ENCODE measurements at places on chromosomes 16 and 17. TPM values are rescaled to one million over a fixed set of nuclear protein-coding genes. Genes with fewer than 3 reads are reported as not detected.
A peak's percentile ranks its signal among the peaks of the same experiment; 100 is the strongest.

Gene WFDC1
- not detected for total RNA-seq

Gene FZD2
- total RNA-seq = 0.47 TPM

Gene CD300LB
- total RNA-seq = not detected

Gene WNK4
- 8.6 TPM for total RNA-seq

Gene LHX1
- not detected for total RNA-seq

Gene KRTAP4-1
- total RNA-seq = not detected

Gene KRTAP4-2
- total RNA-seq = not detected

Gene CASKIN2
- 12.3 TPM for total RNA-seq

Gene SP6
- total RNA-seq = 11.2 TPM

Gene KRT28
- not detected for total RNA-seq

Gene TP53I13
- total RNA-seq = 141 TPM

- DNase-seq = no peak
Observed at GRCh38 chr16:87100306-87101058, 216.7 kb downstream of the C16orf95 start.

DNA sequence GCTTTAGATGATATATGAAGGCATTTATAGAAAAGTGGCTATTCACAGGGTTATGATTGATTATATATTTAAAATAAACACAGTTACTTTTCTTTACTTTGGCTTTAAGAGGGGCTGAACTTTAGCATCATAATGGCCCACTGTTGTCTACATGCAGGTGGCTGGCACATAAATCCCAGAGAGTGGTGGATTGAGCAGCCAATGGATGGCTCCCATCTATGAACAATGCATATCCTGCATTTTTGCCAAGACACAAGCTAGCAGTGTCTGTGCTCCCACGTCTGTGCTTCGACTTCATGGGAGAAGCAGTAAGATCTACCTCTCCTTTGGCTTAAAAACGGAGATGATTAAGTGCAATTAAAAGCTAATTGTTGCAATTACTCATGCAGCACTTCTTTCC is 373.2 kb upstream of the CDH11 start:
- DNase-seq = no peak

DNA sequence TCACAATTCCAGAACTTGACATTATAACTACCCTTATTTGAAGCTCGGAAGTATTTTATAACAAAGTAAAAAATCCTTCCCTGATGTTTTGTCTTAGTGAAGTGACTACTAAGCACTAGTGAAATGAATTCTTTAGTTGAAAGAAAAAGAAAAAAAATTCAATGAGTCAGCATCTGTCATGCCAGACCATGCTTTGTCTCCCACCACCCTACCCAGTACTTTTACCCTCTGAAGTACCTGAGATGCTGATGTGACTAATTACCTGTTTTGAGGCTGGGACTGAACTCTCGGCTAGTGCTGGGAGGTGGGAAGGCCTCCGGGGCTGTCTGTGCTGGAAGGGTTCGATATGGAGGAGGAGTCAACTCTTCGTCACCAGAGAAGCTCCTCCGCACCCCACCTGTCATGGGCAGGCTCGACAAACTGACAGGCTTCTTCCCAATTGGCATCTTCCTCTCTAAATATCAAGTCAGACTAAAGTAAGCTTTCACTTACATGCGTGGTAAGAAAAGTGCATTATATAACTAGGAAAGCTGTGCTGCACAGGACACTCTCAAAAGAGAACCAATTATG is 19.6 kb downstream of the NME2 start:
- DNase-seq = no peak

DNA sequence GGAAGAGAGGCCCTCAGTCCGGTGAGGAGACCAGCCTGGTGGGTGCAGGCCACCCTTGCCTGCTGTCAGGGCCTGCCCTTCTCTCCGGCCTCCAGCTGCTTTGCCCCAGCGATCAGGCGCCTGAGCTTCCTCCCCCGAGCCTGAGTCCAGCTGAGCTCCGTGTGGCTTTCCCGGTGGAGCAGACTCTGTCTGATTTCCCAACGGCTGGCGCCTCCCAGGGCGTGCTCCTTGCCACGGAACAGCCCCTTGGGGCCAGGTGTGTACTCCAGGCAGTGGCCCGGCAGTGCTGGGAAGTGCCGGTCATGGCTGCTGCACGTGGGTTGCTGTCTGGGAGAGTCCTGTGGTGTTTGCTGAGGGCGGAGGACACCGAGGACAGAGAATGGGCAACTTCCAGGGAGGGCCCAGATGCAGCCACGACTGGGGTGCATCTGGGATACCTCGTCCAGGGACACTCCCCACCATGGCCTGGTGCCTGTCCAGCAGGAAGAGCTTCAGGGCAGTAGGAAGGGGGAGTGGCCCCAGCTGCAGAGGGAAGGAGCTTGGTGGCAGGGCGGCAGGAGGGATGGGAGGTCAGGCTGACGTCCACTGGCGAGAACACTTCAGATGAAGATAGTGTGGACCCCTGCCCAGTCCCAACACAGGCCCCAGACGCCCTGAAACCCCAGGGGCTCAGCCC is 22.5 kb downstream of the METRNL start:
- peak; percentile 46 for DNase-seq

- DNase-seq = no peak
Observed at GRCh38 chr17:47693731-47694580, at the start of gene TBKBP1. TBKBP1 (plus strand) TSS chr17:47694161; CDS start chr17:47696113, 1,952 bp downstream.

DNA sequence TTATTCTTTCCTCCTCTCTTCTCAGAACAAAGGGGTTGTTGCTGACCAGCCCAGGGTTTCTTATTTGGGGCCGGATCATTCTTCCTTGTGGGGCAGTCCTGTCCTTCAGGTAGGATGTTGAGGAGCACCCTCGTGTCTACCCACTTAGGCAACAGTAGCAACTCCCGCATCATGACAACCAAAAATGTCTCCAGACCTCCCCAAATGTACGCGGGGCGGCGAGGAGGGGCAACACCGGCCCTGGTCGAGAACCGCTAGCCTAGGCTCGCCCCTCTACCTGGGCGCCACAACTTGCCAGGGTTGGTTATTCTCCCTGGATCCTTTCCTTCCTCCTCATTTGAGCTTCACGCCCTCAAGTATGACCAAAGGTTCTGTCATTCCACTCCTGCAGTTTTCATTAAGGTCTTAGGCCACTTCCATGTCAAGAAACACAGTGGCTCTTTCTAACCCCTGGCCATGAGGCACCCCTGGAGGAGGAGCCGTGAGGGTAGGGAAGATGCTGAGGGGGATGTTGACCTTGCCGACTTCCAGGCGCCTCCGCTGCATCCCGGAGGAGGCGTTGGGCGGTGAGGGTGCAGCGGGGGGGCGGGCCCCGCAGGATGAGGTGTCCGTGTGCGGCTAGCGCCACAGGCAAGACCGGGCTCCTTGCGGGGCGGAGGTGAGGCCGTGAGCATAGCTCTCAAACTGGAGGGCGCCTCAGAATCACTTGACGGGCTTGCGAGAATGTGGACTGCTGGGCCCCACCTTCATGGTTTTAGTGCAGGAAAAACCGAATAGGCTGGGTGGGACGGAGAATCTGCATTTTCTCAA is 712 bp upstream of the SPECC1 start:
- DNase-seq = no peak

GRCh38 chr16:64626776-64627175 is 495.1 kb downstream of the CDH11 start:
- no peak for DNase-seq

- no peak for DNase-seq
Observed at GRCh38 chr16:60302676-60303075, 1568.6 kb upstream of the GOT2 start.

GRCh38 chr16:3542601-3543373 is 34.4 kb downstream of the NLRC3 start:
- DNase-seq = no peak

- DNase-seq = no peak
Observed at GRCh38 chr17:46118964-46119363, 74.3 kb downstream of the KANSL1 start.

DNA sequence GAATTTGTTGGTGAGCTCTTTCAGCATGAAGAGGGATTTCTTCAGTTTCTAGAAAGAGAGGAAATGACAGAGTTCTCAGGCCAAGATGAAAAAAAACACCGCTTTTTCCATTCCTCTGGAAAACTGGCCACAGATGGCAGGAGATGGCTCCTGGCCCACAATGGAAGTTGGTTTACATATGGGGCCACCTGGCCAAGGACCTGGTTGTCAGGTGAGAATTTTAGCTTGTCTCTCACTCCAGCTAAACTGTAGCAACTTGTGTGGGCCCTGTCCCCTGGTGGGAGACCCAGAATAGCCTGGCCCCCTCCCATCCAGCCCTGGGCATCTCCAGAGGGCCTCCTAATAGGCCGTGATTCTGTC is 33.6 kb downstream of the LGALS9 start:
- no peak for DNase-seq

GRCh38 chr17:34369571-34369970 is 6.5 kb upstream of the CCL1 start:
- DNase-seq = no peak

- DNase-seq = no peak
Observed at GRCh38 chr17:60496041-60496440, 30.0 kb downstream of the APPBP2 start.

DNA sequence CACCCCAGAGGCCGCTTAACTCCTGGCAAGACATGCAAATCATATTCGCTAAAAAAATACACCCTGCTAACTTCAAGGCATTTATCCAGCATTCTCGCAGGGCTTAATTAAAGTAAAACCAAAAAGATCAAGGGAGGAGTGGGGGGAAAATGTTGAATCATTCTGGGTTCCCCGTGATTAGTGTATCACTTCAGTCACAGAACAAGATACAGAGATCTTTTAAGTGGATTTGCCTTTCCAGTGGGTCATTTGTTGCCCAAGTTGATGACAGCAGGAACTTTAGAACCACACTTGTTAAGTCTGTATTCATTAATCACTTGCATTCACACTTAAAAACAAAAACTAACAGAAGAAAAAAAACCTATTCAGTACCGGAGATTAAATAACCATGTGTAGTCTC is 17.3 kb downstream of the CRYBA1 start:
- no peak for DNase-seq

GRCh38 chr17:30477774-30478115 is 537 bp downstream of the GOSR1 start:
- DNase-seq = peak; percentile 35

GRCh38 chr17:2731807-2732206 is 17.6 kb downstream of the CCDC92B start:
- no peak for DNase-seq

DNA sequence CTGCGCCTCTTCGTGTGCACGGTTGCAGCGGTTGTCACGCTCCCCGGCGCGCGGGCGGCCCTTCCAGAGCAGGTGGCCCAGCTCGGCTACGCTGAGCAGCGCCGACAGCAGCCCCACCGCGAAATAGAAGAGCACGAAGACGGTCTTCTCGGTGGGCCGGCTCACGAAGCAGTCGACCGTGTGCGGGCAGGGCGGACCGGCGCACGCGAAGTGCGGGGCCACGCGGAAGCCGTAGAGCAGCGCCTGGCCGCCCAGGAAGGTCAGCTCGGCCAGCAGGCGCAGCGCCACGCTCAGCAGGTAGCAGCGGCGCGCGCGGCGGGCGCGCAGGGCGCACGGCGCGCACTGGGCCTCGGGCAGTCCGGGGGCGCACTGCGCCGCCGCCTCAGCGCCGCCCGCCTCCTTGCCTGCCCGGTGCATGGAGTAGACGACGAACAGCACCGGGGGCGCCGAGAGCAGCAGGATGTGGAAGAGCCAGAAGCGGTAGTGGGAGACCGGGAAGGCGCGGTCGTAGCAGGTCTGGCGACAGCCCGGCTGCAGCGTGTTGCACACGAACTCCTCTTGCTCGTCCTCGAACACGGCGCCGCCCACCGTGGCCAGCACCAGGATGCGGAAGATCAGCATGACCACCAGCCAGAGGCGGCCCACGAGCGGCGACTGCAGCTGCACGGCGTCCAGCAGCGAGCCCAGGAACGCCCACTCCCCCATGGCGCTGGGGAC is 1.3 kb downstream of the GJD3 start:
- DNase-seq = peak; percentile 44

DNA sequence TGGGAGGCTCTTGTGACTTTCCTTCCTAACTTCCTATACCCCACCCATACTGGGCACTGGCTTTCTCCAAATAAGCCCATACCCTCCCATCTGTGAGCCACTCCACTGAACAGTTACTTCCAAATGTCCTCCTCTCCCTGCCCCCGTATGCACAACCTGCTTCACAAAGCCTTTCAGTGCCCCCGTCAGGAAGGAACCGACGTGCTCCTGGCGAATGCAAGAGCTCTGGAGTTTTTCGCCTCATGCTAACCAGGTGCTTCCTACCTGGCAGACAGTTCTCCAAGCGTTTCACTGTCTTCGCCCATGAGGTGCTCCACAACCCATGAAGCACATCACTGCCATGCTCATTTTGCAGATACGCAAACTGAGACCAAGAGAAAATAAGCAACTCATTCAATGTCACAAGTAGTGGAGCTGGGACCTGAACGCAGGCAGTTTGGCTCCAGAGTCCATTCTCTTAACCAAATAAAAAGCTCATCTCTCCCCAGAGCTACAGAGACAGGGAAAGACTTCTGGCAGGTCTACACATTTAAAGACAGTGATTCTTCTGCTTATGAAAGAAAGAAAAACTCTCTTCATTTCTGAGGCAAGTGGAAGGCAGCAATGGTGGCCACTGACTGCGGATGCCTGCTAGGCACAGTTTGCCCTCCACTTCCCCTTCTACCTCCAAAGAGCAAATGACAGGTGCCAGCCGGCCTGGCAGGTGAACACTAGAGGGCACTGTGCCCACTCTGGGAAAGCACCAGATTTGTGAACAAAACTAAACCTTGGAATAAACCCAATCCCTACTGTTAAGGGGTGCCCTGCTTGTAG is 23.8 kb downstream of the SPHK1 start:
- DNase-seq = peak; percentile 79

GRCh38 chr17:63542218-63542545 is 8.1 kb upstream of the DCAF7 start:
- DNase-seq = no peak

- DNase-seq = peak; percentile 40
Observed at GRCh38 chr16:47664653-47665325, 203.7 kb downstream of the PHKB start.

DNA sequence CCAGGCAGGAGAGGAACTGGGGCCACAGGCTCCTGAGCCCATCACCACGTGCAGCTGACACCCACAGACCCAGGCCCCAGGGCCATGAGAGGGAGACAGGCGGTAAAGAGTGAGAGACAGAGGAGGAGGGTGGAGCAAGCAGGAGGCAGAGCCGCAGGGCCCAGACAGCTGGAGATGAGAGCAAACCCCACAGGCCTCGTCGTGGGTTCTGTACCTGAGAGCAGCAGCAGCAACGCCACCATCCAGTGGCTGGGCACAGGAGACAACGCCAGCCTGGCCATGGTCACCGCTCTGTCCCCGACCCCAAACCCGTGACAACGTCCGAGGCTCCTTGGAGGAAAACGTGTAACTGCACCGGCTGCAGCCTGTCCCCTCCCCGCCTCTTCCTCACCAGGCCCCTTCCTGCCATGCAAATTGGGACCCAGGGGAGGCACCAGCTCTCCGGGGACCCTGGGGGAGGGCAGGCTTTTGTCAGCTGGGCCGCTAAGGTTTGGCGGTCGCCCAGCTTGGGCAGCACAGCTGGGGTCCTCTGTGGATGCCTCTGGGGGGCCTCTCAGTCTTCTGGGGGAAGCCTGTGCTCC is at the start of gene CD79B:
TSS of gene CD79B (minus strand) at position 351 of the 581 bp plus-strand sequence. CDS start at position 281, 70 bp downstream.
- no peak for DNase-seq

All from HT-29 (cell line).